ENCODE measurements at places on chromosomes 5 and 9.

GRCh38 chr9:28051559-28052503, 478.6 kb upstream of the C9orf72 start:
- no peak for DNase-seq

DNA sequence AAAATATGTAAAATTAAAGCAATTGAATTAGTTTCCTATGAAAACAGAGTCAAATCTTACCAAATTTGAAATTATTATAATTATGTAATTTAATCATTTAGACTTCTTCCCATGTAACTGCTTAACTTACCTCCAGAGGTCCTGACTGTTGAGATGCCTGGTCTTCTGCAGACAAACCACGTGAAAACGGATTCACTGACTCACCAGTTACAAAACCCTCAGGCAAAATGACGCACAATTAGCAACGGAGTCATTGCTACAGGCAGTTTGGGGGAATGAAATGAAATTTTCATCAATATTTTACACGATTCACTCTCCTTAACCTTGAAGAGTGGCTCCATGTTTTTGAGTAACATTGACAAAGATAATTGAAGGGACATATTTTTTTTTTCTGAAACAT, 460.8 kb downstream of the MTRR start:
- DNase-seq = no peak

DNA sequence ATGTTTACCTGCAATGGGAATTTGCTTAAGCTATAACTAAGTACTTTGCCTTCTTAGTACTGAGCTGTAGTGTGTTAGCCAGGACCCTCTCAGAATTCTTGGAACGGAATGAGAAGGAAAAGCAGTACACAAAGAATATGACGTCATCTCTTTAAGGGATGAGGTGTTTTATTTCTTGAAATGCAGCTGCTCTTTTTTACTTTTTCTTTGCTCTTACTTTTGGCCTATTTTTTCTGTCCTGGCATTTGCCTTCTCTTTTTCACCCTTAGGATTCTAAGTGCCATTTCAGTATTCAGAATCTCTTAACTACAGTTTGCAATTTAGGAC, 10.1 kb downstream of the KIF2A start:
- DNase-seq = no peak

DNA sequence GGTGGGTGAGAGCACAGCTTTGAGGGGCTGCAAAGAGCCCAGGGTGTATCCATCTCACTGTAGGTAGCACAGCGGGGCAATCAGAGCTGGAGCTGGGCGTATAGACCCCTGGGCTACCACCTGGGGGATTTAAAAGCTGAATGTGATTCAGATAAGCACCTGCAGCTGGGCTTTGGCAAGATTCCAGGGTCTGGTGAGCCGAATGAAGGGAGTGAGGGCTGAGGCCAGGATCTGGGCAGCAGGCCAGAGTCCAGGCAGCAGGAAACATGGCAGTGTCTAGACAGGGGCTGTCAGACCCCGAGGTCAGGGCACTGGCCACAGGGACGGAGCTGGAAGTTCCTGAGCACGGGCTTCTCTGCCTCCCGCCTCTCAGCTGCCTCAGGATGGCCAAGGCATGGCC, 8.7 kb downstream of the ASS1 start:
- DNase-seq = no peak

DNA sequence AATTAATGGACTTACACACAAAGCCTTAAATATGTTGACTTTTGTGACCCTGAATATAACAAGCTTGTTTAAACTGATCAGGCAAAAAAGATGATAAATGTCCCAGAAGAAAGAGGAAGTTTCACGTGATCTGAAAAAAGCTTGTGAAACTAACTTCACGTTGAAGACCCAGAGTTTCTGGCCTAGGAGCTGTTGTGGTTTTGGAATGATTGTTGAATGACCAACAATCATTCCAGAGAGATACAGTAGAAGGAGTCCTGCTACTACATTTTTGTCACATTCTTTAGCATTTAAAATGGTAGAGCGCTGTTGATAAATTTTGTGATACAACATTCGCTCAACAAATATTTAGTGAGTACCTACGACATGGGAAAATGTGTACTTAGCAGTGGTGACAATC, 143.1 kb upstream of the FBN2 start:
- no peak for DNase-seq

DNA sequence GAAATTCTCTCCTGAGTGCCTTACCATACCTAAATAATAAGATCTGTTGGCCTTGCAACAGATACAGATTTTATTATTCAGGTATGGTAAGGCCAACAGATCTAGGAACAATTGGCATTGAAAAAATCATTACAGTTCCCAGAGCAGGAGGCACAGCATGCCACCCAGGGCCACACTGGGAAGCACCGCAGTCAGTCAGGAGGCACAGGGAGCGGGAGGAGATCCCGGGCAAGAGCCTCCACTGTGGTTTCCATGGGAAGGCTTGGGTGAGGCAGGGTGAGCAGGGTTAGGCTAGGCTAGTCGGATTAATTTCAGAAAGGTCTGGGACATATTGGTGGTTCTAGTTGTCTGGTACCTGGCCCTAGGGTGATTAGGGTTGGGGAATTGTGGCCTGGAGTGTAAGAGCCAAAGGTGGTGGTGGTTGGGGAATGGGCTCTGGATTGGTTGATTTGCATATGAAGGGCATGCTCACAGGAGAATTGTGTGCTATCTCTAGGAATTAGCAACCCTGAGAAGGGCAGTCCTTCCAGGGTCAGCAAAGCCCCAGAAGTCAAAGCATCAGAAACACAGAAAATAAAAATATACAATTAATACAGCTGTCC, 111.4 kb downstream of the PDE8B start:
- no peak for DNase-seq

DNA sequence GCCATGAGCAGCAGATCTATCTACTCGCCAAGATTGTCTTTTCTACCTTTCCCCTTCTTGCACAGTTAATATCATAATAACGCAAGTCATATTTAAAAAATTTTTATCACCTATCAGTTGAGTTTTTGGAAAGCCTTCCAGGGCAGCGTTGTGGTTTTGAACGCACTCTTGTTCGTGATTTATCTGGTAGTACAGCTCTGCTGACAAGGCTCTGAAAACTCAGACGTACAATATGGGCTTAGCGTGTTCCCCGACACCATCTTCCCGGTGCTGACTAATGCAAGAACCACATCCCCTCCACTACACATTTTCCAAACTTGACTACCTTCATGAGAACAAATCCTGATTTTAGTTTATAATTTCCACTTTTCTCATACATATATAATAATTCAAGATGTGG, 1.6 kb upstream of the NFIL3 start:
- DNase-seq = no peak

DNA sequence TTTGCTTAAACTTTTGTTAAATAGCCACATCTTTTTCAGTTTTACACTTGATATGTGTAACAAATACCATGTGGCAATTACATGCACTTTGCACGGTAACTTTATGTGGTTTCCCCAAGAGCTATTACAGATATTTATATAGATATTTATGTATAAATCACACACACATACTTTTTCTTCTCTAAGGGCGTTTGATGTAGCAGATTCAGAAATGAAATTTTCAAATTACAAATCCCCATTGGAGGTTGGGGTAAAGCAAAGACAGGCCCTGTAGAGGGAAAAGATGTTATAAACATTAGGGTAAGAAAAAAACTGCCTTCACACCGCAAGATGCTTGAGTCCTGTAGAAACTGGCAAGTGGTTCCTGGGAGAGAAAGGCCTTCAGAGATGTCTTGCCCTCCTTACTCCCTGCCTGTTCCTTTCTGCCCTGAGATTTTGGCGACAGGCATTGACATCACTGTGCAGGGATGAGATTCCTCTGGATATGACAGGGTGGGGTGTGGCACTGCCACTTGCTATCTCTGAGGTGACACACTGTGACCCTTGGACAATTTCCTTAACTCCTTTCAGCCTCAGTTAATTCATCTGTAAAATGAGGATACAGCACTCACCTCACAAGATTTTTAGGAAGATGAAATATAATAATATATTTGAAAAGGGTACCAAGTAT, 177.9 kb upstream of the TUT7 start:
- DNase-seq = no peak

DNA sequence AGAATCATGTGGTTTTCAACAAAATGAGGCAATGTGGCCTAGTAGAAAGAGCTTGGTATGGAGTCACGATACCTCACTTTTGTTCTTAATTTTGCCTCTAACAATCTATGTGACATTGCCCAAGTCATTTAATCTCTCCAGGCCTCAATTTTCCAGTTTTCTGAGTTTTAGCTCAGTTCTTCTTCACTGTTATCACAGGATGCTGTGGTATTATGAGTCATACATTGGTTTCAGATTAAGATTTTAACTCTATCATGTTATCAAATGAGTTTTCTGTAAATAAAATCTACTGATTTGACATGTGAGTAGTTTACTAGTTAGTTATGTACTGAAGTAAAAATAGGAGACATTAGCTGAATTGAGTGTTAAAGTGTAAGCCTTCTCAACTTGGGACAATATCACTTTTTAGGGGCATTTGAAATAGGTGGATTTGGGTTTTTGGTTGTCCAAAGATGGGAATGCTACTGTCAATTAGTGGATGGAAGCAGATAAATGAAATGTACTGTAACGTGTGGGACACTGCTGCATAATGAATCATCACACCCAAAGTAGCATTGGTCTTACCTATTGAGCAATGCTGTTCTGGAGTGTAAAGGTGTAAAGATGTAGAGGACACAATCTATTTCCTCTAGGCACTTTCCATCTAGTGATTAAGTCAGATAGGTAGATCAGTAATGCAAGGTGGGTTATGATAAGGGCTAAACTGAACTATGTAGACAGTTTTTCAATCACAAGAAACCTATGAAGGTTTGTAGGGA, 73.3 kb downstream of the NNT start:
- DNase-seq = no peak

- DNase-seq = no peak
Measured at GRCh38 chr5:103674739-103675138, 112.2 kb upstream of the NUDT12 start.

DNA sequence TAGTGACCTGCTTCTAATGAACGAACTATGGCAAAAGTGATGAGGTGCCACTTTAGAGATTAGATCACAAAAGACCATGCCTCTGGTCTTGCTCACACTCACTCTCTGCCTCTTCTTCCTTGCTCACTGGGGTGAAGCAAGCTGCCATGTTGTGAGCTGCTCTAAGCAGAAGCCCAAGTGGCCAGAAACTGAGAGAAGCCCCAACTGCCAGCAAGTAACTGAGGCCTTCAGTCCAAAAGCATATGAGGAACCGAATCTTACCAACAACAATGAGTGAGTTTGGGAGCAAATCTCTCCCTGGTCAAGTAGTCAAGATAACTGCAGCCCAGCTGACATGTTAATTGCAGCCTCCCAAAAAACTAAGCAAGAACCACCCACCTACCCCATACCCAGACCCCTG, 126.0 kb upstream of the ACO1 start:
- no peak for DNase-seq

Measured in activated T-cell treated with anti-CD3 and anti-CD28 coated beads for 4 hours (primary cell).